Gastroesophageal sphincter (tissue), 4 donors: ENCODE measurements at places on chromosomes 6 and 20.

DNA sequence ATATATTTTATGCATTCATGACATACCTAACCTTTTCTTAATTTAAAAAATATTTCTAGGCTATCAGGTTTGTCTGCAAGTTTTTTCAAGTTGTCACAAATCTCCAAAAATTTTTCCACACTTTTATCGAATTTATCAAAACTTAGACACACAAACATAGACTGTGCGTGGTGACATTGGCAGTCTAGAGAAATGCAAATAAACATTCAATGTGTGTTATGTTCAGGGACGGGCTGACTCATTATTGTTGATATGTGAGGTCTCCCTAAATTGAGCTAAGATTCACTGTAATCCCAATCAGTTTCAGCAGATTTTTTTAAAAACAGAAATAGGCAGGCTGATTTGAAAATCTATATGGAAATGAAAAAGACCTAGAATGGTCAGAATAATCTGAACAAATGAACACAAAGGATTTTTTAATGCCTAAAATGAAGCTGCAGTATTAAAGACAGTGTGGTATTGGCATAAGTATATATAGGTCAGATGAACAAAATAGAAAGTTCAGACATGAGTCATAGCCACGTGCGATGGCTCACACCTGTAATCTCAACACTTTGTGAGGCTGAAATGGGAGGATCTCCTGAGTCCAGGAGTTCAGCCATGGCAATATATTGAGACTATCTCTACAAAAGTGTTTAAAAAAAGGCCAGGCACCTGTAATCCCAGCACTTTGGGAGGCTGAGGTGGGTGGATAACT, 19.2 kb downstream of the BLTP3A start:
- no peak for ATAC-seq

DNA sequence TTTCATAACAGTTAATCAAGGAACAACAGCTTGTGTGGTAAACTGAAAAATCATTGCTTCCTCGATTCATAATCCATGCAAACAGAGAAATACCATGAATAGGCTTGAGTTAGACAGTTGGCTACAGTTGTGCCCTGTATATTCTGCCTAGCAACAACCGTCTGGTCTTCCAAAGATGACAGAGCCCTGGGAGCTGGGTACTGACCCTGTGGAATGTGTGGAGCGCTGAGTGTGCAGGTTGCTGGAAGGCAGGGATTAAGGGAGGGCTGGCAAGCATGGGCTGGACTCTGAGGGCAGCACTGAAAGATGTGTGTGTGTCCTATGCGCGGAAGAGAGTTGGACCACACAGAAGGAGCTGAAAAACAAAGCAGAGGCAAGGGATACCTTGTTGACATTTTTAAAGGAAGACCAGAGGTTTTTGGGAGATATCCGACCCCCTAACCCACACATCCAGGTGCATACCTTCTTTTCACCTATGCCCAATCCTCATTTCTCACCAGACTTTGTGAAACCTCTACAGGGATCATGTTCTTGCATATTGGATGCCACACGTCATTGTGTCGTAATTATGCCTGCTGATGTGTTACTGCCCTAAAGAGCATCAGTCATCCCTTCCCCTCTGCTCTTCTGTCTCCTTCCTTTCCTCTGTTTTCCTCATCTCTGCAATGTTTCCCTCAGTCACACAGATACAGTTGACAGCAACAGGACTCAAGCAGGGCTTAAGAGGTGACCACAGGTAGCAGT, 58.2 kb upstream of the VGLL2 start:
- ATAC-seq: no peak

DNA sequence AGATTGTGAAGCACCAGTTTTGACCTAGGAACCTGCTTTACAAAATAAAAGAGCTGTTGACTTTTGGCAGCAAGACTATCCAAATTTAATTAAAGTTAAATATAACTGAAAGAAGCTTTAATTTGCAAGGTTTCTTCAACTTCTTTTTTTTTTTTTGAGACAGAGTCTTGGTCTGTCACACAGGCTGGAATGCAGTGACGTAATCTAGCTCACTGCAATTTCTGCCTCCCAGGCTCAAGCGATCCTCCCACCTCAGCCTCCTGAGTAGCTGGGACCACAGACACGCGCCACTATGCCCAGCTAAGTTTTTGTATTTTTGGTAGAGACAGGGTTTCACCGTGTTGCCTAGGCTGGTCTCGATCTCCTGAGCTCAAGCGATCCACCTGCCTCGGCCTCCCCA, 13.7 kb upstream of the CSE1L start:
- ATAC-seq: no peak

GRCh38 chr6:12096342-12096741, 84.2 kb downstream of the HIVEP1 start:
- no peak for ATAC-seq

DNA sequence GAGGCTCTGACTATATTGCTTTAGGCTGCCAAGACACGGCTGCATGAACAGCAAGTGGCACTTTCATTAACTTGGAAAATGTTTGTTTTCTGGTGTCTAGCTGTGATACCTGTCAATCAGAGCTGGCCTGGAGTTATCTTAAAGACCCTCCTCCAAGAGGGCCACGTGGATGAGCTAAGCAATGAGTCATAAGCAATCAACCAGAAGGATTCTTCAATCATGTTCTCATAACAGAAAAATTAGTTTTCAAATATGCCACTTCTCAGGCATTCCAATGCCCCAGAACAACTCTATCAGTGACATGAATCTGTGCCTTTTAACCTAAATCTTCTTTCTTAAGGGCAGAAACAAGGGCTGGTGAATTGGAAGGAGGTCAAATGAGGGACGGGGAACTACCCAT, 283.0 kb downstream of the HTR1B start:
- no peak for ATAC-seq

- no peak for ATAC-seq
Measured at GRCh38 chr6:152386131-152386530, 251.0 kb downstream of the SYNE1 start.
